ENCODE measurements at places on chromosomes 3 and 15.

- DNase-seq: peak; percentile 62
Observed at GRCh38 chr3:194395778-194396538, 3.1 kb downstream of the GP5 start.

GRCh38 chr3:168956076-168956475, 707.4 kb downstream of the MECOM start:
- DNase-seq: no peak

DNA sequence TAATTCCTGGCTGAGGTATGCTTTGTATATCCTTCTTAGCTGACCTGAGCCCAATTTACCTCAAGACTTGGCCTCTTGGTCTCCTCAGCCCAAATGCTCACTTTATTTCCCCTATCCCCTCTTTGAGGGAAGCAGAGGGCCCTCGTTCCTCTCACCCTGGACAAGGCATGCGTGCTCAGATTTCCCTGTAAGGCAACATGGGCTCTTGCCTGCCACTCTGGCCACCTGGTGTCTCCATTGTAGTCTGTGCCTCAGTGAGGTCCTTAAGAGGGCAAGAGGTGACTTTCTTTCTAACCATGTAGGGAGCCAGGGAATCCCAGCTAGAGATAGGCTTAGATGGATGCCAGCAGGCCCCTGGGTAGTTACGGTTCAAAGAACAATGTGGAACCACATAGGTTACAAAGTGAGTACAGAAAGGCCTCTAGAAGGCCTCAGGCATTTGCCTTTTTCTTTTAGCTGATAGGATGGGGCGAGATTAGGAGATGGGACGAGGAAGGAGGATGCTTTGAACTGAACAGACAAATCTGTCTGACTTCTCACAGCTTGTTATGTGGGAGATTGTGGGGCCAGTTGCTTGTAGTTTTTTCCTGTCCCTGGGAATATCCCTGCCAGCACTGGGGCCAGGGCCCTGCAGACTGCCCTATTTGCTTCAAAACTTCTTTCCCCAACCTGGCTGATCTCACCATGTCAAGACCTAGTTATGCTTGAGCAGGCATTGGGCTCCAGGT, 1.1 kb upstream of the INTS14 start:
- DNase-seq: no peak

GRCh38 chr3:189659571-189659970, 28.4 kb downstream of the TP63 start:
- DNase-seq: no peak

- no peak for DNase-seq
Observed at GRCh38 chr3:50167069-50167840, 12.1 kb downstream of the SEMA3F start.

DNA sequence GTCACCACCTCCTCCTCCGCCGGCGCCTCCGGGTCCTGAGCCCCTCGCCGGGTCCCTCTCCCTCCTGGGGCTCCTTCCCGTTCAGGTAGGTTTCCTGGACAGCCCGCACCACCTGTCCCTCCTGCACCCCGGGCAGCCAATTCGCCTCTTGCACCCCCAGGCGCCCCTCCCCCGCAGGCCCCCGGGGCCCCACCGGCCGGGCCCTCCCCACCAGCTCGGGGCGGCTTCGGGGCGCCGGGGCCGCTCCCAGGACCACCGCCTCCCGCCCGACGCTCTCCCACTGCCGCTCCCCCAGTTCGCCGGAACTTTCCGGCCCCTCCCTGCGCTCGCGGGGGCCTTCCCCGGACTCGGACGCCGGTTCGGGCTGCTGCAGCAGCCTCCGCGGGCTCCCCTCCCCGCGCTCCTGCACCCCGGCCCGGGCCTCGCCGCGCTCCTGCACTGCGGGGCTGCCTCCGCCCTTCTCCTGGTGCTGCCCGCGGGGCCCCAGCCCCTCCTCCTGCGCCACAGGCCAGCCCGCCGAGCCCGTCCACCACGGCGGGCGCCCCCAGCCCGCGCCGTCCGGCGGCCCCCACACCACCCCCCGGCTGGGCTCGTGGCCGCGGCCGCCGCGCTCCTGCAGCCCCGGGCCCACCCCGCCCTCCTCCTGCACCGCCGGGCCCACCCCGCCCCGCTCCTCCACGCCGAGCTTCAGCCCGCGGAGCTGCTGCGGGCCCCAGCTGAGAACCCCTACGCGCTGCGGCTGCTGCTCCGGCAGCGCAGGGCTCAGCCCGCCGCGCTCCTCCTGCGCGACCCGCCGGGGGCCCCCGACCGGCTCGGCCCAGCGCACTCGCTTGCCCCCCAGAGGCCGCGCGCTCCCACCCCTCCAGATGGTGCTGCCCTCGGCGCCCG, 587 bp upstream of the TNK2 start:
- DNase-seq: peak; percentile 14

DNA sequence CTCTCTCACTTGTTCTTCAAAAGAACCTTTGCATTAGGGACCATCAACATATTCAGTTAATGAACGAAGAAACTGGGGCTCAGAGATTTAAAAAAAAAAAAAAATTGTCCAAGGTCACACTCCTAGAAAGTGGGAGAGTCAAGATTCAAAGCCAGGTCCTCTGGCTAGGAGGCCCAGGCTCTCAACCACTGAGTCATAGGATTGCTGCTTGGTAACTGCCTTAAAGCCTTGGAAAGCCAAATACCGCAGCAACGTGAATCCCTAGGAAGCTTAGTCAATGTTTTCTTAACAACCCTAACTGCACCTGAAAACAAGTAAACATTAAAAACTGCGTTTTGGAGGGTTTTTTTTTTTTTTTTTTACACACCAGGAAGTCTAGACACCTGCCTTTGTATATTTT, 156.8 kb downstream of the WNT5A start:
- DNase-seq: no peak

DNA sequence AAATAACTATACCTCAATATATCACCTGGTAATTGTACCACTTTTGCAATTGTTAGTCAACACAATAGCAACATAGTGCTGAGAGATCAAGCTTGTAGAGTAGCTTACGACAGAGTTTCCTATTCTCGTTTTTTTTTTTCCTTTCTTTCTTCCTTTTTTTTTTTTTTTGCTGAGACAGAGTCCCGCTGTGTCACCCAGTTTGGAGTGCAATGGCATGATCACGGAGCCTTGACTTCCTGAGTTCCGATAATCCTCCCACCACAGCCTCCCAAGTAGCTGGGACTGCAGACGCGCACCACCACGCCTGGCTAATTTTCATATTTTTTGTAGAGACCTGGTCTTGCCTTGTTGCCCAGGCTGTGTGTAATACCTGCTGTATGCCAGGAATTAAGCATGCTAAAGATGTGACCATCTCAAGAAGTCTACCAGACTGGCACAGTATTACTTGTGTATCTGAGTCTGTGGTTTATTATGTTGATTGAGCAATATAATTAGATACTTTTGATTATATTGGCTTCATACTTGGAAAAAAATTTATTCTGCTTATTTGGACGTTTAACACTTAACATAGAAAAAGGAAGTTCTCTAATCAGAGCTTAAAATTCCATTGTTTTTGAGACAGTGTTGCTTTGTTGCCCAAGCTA, 3.0 kb downstream of the SELENOT start:
- DNase-seq: no peak

DNA sequence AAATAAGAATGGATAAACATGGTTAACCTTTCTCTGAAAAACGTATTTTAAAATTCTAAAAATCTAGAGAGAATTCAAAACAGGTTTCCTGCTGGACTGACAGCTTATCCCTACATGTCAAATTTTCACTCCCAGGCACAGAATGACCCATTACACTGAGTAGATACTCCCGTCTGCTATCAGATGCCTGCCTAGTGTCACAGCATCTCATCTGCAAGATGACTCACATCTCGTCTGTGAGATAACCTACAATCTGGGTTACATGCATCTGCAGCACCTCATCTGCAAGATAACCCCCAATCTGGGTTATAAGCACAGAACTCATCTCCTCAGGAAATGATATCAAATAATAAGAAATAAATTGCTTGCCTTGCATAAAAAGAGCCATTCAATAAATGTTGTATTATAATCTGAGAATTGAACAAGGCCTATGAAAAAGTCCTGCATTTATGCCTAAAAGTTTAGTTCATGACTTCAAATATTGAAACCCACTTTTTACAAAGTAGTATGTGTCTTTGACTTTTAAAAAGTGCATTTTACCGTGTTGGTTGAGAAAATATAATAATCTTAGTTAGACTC, 188.3 kb upstream of the THBS1 start:
- DNase-seq: no peak

- no peak for DNase-seq
Observed at GRCh38 chr3:114899186-114899931, 247.7 kb downstream of the ZBTB20 start.

DNA sequence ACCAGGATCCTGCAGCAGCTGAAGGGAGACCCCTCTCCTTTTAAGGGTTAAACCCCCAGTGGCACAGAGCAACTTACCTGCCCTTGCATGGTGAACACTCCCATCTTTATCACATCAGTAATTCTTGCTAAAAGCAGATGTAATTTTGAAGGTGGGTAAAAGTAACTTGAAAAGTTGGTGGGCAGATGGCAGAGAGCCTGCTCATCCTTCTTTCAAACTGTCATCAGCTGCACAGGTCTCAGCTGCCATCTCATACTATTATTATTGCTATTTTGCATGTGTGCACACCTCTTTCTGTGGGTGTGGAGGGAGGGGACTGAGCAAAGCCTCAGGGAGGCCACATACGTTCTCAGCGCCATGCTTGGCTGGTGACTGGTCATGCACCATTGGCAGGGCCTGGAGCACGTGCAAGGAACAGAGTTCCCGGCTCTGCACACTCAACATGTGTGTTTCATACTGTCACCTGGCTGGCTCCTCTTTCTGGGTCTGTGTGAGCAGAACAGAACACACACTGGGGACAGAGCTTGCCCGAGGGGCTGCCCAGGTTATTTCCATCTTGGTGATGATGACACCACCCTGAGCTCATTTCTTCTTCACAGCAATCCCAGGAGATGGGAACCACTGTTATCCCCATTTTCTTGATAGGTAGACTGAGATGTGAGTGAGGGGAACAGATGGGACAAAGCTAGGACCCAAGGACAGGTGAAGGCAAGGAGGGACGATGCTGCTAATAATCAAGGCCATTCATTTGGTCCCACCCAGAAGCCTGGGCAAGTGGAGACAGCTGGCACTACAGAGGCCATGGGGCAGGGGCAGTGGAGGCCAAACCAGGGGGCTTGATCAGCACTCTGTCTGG, 95.8 kb upstream of the KLF13 start:
- DNase-seq: no peak

- peak; percentile 45 for DNase-seq
Observed at GRCh38 chr3:42159706-42160472, 68.7 kb downstream of the TRAK1 start.

DNA sequence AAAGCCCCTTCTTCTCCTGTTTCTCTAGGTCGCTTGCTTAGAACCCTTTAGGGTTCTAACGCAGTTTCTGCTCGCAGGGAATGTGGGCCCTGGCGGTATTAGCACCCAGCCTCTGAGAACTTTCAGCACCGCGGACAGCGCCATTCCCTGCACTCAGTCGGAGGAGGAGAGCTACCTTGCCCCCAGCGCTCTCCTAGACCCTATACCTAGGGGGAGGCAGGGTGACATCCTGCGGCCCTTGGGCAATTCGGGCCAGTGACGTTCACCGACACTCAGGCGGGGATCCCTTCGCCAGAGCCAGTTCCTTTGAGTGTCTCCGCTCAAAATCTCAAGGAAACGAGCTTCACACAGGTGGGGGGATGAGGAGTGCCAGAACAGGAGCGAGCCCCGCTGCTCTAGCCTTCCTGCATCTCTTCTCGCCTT, 1.3 kb downstream of the SLC7A14 start:
- DNase-seq: peak; percentile 3

GRCh38 chr3:78506581-78507195, 1261.1 kb downstream of the ROBO1 start:
- DNase-seq: no peak

GRCh38 chr3:186932281-186933181, 2.2 kb downstream of the ST6GAL1 start:
- no peak for DNase-seq

GRCh38 chr3:149494022-149494758, 19.7 kb downstream of the TM4SF4 start:
- DNase-seq: peak; percentile 29

DNA sequence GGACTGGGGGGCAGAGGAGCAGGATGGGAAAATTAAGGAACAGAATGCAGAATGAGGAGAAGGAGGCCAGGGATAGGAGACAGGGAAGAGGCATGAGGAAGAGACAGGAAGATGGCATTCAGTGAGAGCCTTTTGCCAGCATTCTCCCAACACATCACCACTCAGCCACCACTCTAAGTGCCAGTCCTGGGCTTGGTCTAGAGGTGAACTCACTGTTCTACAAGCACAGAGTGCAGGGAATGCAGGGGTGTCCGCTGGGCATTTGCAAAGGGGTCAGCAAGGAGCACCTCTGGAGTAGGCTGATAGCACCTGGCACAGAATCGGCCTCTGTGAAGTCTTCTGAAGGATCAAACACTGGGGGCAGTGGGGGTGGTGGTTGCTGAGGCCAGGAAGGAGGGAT, 14.6 kb upstream of the IGDCC3 start:
- no peak for DNase-seq

- no peak for DNase-seq
Observed at GRCh38 chr15:65176056-65176455, 9.1 kb downstream of the CLPX start.

- peak; percentile 72 for DNase-seq
Observed at GRCh38 chr3:3170998-3171397, 8.5 kb downstream of the CRBN start.

DNA sequence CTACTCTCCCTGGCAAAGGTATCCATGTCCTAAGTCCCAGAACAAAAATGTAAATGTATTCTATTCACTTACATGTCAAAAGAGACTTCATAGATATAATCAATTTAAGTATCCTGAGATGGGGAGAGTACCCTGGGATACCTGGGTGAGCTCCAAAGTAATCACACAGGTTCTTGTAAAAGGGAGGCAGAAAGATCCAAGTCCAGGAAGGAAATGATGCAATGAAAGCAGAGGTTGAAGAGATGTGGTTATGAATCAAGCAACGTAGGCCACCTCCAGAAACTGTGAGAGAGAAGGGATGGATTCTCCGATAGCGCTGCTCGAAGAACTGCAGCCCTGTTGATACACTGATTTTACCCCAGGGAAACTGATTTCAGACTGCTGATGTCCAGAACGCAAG, 93.9 kb upstream of the VGLL3 start:
- no peak for DNase-seq

DNA sequence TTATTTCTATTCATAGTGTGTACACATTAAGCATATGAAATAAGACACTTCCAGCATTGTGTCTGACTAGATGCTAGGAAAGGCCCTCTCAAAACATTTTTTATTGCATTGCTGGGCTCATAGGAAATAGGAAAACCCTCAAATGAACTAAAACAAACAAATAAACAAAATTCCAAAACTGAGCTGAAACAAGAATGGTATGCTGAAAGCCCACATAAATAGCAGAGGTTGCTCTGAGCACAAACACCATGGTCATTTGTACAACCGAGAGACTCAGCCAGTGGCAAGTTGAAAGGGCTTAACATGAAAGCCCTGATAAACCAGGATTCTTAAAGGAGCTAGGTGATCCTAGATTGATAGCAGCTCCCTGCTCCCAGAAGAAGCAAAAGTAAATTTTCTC, 310.0 kb upstream of the WNT5A start:
- DNase-seq: no peak

- DNase-seq: no peak
Observed at GRCh38 chr3:17810759-17811158, 68.3 kb upstream of the TBC1D5 start.

Data from CD4-positive, alpha-beta T cell treated with Interleukin-17A for 1 hour (primary cell).